ENCODE measurements at places on chromosomes 5 and 9. TPM values are rescaled to one million over a fixed set of nuclear protein-coding genes. Genes with fewer than 3 reads are reported as not detected.

- DNase-seq = no peak
These were observed 3.4 kb upstream of the CTSL start for GRCh38 chr9:87722393-87723088.

Gene BBLN
- total RNA-seq = 41.6 TPM

Gene CAMK4
- 0.56 TPM for total RNA-seq

Gene SLC25A2
- 0.37 TPM for total RNA-seq

Gene PCDHGB3
- 4.8 TPM for total RNA-seq

- peak; percentile 52 for DNase-seq
These were observed 130.9 kb upstream of the SLC30A5 start for GRCh38 chr5:68962757-68963484.

Data from right cardiac atrium (tissue), 5 donors.